ENCODE measurements at places on chromosomes 12 and 14. TPM values are rescaled to one million over a fixed set of nuclear protein-coding genes. Genes with fewer than 3 reads are reported as not detected.

BDKRB2 gene
- 0.42 TPM for total RNA-seq

PTPN21 gene
- 42.1 TPM for total RNA-seq

KRT80 gene
- total RNA-seq: 0.20 TPM

TESPA1 gene
- not detected for total RNA-seq

GRCh38 chr14:104682107-104682593 lies 7.3 kb upstream of the INF2 start:
- DNase-seq: no peak

DNA sequence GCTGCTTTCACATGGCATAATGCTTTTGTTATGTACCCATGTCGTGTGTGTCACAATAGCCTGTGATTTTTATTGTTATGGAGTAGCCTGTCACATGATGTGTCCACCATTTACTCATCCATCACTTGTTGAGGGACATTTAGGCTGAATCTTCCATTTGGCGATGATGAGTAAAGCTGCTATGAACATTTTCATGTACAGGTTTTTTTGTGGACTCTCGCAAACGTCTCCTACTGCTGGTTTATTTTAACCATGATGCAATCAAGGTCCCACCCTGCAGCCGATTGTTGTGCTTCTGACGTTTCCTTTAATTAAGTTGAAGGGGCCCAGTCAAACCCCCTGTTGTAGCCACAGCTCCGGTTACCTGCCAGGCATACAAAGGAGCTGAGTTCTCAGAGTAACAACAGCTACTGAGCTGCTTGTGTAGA lies 63.2 kb downstream of the ZNF664 start:
- no peak for DNase-seq

All from progenitor cell of endocrine pancreas (in vitro differentiated cells).